ENCODE measurements at places on chromosomes 5 and 9. TPM values are rescaled to one million over a fixed set of nuclear protein-coding genes. Genes with fewer than 3 reads are reported as not detected.

- peak; percentile 46 for DNase-seq
Measured at GRCh38 chr5:36875051-36875789, 1.3 kb upstream of the NIPBL start.

GRCh38 chr5:102450313-102450990, 48.3 kb downstream of the SLCO6A1 start:
- DNase-seq: peak; percentile 3

DNA sequence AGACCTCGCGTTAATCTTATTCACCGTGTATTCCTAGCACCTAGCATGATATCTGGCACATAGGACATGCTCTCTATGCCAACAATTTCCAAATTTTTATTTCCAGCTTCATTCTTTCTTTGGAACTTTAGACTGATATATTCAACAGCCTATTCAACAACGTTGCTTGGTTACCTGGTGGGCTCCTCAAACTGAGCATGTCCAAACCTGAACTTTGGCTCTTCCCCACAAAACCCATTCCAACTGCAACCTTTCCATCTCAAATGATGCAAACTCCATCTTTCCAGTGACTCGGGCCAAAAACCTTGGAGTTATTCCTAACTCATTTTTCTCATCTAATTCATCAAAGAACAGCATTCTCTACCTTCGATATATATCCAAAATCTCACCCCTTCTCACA, 525.2 kb downstream of the AGTPBP1 start:
- no peak for DNase-seq

GRCh38 chr9:134585746-134586706, 55.6 kb upstream of the COL5A1 start:
- DNase-seq: peak; percentile 50

DNA sequence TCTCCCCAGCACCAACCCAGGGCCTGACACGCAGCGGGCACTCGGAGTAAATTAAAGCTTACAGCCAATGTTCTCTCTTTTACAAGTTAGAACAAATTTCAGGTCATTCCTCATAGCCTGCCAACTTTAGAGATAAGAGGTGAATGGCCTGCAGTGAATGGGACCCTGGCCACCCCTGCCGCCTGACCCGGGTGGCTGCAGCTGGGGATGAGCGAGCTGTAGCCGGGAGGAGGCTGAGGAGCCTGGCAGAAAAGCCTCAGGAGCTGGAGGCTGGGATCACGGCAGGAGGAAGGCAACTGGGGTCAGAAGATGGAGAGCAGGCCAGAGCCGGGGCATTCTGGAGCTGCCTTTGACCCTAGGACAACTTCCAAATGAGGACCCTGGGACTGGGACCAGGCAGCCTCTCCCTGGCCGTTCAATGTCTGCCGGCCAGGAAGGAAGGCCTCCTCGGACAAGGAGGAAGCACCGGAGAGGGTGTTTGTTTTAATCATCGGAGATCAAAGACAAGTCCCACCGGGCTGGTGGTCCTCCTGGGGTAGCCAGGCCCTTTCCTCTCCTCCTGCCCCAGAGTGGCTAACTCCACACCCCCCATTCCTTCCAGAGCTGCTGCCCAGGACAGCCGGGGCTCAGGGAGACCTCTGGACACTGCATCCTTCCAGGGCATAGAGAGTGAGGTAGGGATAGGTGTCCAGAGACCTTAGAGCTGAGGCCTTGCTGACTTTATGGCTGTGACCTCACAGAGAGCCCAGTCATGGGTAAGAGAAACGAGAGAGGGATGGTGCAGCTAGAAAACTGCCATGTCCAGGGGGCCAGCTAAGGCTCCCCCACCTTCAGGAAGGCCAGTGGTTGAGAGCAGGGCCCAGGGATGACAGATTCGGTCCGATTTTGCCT, 87.3 kb upstream of the LMX1B start:
- no peak for DNase-seq

- no peak for DNase-seq
Measured at GRCh38 chr9:113215132-113215531, 5.9 kb downstream of the FKBP15 start.

- peak; percentile 11 for DNase-seq
Measured at GRCh38 chr9:107141967-107142366, 141.1 kb upstream of the RAD23B start.

- DNase-seq: no peak
Measured at GRCh38 chr5:65840071-65840470, 86.3 kb upstream of the ERBIN start.

DNA sequence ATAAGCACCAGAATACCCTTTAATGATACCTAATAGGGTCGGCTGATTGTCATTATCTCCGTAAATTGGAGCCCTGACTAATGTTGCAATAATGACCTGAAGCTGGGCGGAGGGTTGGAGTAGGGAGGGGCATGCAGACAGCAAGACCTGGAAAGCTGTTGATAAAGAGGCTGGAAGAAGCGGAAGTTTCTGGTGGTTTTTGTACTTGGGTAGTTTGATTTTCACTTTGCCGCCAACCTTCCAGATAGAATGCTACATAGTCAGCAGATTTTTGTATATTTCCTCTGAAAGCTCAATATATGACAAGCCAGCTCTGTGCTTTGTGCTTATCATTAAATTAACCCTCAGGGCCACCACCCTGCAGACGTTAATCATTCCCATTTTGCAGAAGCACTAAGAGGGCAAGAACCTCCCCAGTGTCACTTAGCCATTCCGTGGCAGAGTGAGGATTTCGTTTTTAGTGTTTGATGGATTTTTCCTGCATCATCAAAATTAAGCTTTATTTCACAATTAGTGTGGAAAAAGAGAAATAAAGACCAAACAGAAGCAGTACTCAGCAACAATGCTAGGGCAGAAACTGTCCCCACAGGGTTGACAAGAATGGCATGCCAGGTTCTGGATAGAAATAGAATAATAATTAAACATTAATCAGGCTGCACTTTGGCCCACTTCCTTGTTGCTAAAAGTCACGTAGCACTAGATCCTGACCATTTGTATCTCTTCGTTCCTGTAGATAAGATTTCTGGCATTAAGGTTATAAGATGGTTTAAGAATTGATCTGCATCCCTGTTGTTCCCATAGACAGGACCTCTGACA, 34.7 kb downstream of the DIRAS2 start:
- DNase-seq: no peak

- DNase-seq: no peak
Measured at GRCh38 chr5:134127376-134127861, 12.9 kb downstream of the TCF7 start.

DNA sequence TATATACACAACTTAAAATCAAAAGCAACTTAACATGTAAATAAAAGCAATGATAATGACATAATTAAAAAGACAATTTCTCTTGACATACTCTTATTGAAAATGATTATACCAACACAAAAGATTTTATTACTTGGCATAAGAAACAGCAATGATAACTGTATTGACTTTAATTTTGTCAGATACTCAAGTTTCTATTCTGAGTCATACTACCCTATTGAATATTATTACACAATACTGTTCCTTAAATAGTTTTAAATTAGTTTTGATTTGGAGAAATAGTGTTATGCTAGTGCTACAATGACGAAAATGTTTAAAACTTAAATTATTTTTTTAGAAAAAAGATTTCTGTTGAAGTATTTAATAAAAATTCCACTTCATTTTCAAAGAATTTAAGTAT, 1319.3 kb upstream of the C9orf72 start:
- DNase-seq: no peak

DNA sequence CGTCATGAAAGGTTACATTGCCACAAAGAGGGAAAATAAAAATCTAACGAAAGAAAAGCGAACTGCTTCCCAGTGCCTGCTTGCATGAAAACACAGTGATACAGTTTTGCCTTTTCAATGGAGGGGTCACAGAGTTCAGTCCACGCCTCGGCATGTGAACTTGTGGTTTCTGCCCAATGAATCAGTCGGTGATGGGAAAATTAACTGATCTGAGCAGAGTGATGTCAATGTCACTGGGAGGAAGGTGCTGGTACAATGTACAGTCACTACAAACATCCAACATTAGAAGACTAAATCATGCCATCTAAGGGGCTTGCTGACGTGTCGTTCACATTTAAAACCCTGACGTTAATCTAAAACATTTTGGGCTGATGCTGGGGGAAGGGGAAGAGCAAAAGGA, 151.8 kb upstream of the MSX2 start:
- no peak for DNase-seq

DNA sequence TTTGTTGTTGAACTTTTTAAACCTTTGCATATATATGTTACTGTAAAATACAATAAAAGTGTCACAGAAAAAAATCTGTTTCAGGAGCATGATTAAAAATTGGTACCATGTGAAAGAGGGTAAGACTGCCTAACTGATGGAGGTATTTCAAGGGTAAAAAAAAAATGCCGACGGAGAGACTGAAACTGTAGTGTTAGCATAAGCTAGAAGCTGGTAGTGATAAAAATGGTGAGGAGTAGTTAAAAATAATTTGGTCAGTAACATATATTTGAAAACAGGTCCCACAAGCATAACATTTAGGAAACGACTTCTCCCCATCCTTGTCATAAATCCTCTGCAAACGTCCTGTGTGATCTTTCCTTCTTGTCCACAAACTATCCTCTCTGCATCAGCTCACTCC, 64.7 kb downstream of the MEF2C start:
- DNase-seq: no peak

Gene CCDC171
- 1.0 TPM for polyA plus RNA-seq

Gene TAF11L10
- polyA plus RNA-seq: not detected

Gene SLC6A7
- polyA plus RNA-seq: not detected

Data from A549 (cell line).